ENCODE measurements at places on chromosomes 6 and 20.

- DNase-seq = no peak
These were observed 199.4 kb upstream of the ZNF217 start for GRCh38 chr20:53792946-53793536.

- no peak for DNase-seq
These were observed 7.7 kb downstream of the TTBK1 start for GRCh38 chr6:43250992-43251373.

DNA sequence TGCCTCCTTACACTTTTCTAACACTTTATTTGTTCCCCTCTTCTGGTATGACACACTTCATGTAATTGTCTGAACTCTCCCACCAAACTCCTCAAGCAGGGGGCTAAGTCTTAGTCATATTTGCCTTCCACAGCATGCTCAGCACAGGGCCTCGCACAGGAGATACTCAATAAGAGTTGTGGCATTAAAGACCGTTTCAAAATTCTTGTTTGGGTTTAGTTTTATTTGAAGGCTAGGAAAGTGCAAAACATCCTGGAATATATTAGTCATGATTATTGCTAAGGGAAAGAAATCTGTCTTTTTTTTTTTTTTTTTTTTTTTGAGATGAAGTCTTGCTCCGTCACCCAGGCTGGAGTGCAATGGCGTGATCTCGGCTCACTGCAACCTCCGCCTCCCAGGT lies 137.6 kb upstream of the ECI2 start:
- no peak for DNase-seq

DNA sequence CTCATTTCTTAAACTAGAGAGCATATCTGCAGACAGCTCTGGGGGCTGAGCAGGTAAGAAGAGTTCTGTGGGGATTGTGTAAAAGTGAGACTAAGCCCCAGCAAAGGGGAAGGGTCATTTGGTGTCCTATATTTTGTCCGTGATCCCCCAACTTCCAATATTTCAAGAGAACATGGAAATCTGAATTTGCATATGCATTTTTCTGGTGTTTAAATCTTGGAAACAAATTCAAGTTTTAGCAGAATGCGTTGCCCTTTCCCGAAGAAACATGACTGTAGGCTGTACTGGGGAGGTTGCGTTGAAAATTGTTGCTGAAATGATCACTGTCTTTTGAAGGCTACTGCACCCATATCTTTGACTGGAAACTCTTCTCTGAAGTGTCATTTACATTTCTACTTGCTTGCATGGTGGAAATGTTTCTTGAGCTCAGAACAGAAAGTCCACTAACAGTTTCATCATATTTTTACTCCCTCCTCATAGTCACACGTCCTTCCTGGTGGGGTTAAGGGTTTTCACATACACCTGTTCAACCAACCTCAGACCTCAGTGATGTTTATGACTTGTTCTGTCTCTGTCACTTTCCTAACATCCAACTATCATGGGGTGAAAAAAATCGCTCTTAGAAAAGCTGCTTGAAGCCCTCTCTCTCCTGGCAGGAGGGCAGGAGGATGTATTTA lies 140.3 kb downstream of the BCAS1 start:
- no peak for DNase-seq

GRCh38 chr20:49635166-49635565 lies 67.2 kb upstream of the PTGIS start:
- no peak for DNase-seq

DNA sequence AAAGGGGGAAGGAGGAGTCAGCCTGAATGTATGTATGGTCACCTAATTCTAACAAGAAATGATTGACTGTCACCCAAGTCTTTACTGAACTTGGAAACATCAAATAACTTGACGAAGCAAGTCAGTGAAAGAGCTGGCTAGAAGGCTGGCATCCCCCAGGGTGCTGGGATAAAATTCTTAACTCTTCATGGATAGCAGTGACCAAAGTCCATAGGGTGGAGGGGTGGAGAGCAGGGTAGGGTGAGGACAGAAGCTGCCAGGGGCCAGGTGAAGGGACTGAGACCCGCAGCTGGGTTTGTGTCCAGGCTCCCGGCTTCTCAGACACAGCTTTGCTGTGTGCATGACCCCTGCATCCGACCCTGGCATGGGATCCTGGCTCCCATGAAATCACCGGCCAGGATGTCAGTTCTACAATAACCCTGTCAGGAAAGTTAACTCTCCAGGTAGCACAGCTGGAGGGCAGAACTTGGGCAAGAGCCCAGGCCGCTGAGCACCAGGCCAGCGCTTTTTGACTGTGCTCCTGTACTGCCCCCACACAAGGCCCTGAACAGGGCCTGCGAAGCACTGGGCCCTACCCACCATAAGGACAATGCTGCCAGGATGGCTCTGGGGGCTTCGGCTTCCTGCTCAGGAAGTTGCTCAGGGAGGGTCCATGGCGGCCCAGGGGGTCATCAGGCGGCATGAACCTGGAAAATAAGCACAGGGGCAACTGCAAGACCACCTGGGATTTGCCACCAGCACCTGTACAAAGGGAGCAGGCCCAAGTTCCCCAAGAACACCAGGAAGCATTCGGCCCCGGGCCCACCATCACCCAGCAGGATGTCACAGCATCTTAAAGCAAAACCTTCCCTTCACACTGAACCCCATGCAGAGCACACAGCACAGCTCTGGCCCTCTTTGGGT lies 32.5 kb downstream of the ZC3H12D start:
- DNase-seq = no peak

- no peak for DNase-seq
These were observed 599 bp upstream of the PSORS1C1 start for GRCh38 chr6:31113861-31114540.

DNA sequence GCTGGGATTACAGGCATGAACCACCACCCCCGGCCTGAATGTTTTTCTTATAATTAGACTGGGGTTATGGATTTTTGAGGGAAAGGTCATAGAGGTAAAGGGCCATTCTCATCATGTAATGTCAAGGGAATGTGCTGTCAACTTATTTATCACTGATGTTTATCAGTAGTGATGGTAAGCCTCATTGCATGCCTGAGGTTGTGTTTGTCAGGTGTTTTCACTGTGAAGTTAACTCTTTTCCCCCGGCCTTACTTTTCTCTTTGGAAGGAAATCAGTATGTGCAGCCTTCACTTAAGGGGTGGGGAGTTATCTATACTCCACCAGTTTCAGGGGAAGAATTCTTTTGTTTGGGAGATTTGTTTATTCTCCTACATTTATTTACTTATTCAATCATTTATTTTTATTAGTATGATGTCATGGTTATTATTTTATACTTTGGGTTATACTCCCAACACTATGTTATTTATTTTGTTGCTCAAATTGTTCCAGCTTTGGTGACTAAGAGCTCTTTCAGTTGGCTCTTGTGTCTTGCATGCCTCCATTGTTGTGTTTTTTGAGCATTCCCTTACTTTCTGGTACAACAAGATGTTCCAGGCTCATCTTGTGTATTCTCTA lies 2.8 kb upstream of the SLC17A5 start:
- no peak for DNase-seq

GRCh38 chr6:30601815-30602641 lies 15.0 kb downstream of the PPP1R10 start:
- DNase-seq = no peak

GRCh38 chr20:44532259-44532980 lies 10.6 kb upstream of the SERINC3 start:
- no peak for DNase-seq

GRCh38 chr20:40982415-40983145 lies 46.0 kb upstream of the TOP1 start:
- DNase-seq = no peak

GRCh38 chr6:23511817-23512216 lies 614.2 kb upstream of the NRSN1 start:
- DNase-seq = no peak

DNA sequence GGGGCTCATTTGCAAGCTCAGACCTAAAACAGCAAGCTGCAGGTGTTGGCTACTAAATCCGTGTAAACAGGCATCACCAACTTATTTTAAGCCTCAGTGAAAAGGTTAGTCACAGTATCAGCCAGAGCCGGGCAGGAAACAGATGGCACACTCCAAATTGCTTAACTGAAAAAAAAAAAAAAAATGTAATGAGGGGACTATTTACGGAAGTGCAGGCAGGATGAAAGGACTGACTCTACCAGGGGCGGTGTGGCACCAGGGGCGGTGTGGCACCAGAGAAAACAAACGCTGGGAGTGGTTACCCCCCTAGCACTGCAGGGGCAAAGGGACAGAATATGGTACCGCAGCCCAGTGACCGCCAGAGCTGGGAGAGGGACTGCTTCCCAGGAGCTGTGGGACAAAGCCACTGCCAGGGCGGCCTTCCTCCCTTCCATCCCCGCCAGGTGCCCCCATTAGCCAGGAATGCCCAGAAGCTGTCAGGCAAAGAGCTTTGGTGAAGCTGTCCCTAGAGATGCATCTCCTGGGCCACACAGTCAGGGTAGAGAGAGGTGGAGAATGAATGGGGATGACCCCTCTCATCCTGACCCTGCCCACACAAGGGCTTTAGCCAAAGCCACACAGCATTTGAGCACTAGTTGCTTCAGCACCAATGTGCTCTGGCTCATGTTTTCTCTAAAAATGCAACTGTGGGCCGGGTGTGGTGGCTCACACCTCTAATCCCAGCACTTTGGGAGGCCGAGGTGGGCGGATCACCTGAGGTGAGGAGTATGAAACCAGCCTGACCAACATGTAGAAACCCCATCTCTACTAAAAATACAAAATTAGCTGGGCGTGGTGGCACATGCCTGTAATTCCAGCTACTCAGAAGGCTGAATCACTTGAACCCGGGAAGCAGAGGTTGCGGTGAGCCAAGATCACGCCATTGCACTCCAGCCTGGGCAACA lies 39.6 kb upstream of the GFOD1 start:
- DNase-seq = peak; percentile 5

DNA sequence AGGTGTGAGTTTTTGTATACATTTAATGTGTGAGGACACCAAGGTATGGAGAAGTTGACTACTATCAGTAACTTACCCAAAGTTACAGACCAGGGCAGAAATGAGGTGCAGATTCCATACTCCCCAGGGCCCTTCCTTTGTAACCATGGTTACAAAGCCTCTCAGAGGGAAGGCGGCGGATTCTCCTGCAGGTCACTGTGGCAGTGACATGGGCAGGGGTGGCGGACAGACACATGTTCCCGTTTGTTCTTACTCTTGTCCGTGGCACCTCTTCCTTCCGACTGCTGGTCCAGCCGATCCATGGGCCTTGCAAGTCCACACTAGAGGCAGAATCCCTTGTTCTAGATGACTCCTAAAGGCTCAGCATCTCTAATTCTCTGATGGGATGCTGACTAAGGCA lies 43.0 kb downstream of the PDYN start:
- DNase-seq = no peak

GRCh38 chr6:14384175-14384949 lies 266.8 kb downstream of the CD83 start:
- no peak for DNase-seq

DNA sequence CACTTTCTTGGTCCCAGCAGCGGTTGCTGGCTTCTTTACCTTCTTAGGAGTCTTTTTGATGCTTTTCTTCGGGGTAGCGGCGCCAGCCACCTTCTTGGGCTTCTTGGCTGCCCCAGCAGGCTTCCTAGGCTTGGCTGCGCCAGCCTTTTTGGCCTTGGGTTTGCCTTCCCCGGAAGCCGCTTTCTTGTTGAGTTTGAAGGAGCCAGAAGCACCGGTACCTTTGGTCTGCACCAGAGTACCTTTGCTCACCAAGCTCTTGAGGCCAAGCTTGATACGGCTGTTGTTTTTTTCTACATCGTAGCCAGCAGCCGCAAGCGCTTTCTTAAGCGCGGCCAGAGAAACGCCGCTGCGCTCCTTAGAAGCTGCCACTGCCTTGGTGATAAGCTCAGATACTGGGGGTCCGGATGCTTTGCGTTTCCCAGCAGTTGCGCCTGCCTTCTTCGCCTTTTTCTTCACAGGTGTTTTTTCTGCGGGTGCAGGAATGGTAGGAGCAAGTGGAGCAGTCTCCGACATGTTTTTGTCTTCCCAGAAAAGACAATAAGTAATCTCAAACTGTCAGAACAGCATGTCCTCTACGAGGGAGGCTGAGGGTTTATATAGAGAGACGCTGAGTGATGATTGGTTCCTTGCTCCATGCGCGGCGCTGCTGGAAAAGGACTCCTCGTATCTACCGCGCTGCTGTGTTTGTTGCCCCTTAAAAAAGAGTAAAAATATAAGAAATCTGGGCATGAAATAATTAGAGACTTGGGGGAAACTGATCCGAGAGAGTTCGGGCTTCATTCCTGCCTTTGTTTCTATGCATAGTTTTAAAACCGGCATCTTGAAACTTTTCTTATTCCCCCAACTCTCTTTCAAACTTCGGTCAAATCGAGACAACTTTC lies 130.3 kb upstream of the BTN3A2 start:
- DNase-seq = peak; percentile 43

DNA sequence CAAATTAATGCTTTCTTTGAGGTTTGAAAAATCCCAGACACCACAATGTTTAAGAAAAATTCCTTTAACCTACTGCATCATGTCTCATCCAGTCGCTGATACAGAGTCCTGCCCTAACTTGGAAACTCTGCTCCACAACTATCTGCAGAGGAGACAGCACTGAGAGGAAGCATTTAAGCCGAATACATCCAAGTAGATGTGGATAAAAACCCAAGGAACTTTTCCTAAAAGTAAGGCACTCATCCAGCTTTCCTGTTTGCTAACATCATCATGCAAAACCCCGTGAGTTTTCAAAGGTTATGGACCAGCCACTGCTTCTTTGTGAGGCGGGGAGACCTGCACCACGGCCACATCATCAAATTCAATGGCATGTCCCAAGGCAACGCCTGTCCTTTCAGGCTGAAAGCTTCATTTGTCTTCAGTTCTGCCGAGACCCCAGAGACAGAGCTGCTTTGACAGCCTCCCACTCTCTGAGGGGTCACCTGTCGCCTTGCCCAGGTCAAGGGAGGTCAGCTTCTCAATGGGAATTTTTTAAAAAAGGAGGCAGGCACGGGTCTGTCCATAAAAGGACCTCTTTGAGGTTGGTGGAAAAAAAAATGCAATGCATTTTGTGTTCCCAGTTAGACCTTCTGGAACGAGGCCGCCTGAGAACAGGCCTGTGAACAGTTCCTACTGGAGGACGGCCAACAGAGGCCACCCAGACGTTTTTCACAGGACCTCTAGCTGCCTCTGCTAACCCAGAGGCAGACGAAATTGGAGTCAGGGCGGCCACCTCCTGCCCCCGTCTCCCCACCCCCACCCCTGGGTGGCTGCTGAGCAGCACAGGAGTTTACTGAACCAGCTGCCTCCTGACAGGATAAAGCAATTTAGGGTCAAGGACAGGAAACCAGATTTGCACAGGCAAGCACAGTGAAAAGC lies 142.5 kb upstream of the HDDC2 start:
- no peak for DNase-seq

- no peak for DNase-seq
These were observed 1.1 kb upstream of the DCBLD1 start for GRCh38 chr6:117481278-117481925.

DNA sequence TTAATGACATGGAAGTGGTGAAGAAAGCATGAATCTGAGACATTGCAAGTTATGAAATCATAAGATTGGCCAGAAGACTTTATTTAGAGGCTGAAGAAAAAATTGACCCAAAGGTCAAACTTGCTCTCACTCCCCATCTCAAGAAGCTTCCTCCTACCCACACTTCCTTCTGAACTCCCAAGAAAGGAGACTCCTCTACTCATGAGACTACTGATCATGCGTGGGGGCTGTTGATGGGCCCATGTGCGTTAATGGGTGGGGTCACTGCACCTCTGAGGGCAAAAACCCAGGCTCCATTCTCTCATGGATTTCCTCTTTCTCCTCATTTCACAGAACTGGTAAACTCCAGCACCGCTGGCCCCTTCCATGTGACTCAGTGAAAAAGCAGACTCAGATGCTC lies 470.6 kb upstream of the ARID1B start:
- DNase-seq = no peak

Measured in stimulated activated CD4-positive, alpha-beta T cell treated with anti-CD3 and anti-CD28 coated beads, Interleukin-4, amount 100 ng/mL, for 4 hours (primary cell).